ENCODE measurements at places on chromosomes 7 and 10.

GRCh38 chr7:40530292-40530691 lies 395.5 kb downstream of the SUGCT start:
- no peak for DNase-seq

- no peak for DNase-seq
These were observed 38.2 kb downstream of the GBF1 start for GRCh38 chr10:102283488-102283887.

DNA sequence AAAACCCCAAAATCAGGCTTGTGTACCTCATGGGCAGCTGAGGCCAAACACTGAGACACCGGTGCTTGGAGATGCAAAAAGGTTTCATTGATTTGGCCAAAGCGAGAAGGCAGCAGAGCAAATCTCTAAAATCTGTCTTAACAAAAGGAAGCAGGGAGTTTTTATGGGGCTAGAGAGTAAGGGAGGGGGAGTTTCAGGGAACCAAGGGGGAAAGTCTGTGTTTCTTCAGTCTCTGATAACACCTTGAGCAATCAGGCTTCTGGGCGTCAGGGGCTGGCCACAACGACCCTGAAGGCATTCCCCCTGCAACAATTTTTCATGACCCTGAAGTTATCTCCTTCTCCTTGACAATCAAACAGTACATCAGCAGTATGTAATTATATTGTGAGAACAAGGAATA lies 2.7 kb upstream of the ZNF786 start:
- DNase-seq: no peak

- no peak for DNase-seq
These were observed 278.3 kb upstream of the SP8 start for GRCh38 chr7:21064698-21065648.

- no peak for DNase-seq
These were observed 84.6 kb upstream of the NAMPT start for GRCh38 chr7:106369352-106369751.
